ENCODE measurements at places on chromosomes 12 and 14. TPM values are rescaled to one million over a fixed set of nuclear protein-coding genes. Genes with fewer than 3 reads are reported as not detected.

Gene FGF23
- total RNA-seq, result not detected

Gene KLHL33
- 0.05 TPM for total RNA-seq

Gene AGAP2
- 57.1 TPM for total RNA-seq

Gene C12orf50
- total RNA-seq, result 0.09 TPM

Gene KNTC1
- total RNA-seq, result 129 TPM

Gene SERPINA5
- total RNA-seq, result not detected

Gene TMEM233
- not detected for total RNA-seq

Gene EML5
- total RNA-seq, result 1.2 TPM

Gene BORCS5
- total RNA-seq, result 19.9 TPM

Gene E2F7
- 19.6 TPM for total RNA-seq

Gene BCAT1
- total RNA-seq, result 10.5 TPM

Gene FGF6
- total RNA-seq, result not detected

Gene KLRD1
- total RNA-seq, result 0.70 TPM

Gene MUCL1
- not detected for total RNA-seq

Gene ESPL1
- total RNA-seq, result 79.7 TPM

Gene PARP11
- 29.7 TPM for total RNA-seq

Gene KLHDC1
- total RNA-seq, result 1.1 TPM

Gene CCDC88C
- 175 TPM for total RNA-seq

Gene CLEC4C
- not detected for total RNA-seq

Gene SOAT2
- 0.45 TPM for total RNA-seq

Gene IL25
- total RNA-seq, result not detected

Gene LMNTD1
- total RNA-seq, result not detected

Gene CKAP4
- total RNA-seq, result 4.9 TPM

Gene COCH
- total RNA-seq, result 0.80 TPM

Gene OR11G2
- total RNA-seq, result not detected

Gene DENR
- total RNA-seq, result 71.3 TPM

Gene RFX4
- not detected for total RNA-seq

Gene NFATC4
- total RNA-seq, result not detected

Gene FAM234B
- total RNA-seq, result 3.5 TPM

Gene EMP1
- 6.3 TPM for total RNA-seq

Gene SCNN1A
- total RNA-seq, result 0.32 TPM

Gene LRTM2
- total RNA-seq, result not detected

Gene MYF6
- not detected for total RNA-seq

Gene CABP1
- total RNA-seq, result not detected

Gene AP4S1
- total RNA-seq, result 8.3 TPM

Gene C1S
- total RNA-seq, result 2.2 TPM

Gene LRIG3
- total RNA-seq, result 0.05 TPM

Gene LARP4
- total RNA-seq, result 74.9 TPM

Gene REC8
- total RNA-seq, result 68.7 TPM

Gene RNFT2
- 9.0 TPM for total RNA-seq

Gene MRPL52
- 137 TPM for total RNA-seq

Gene GPR84
- 0.39 TPM for total RNA-seq

Gene SLC17A8
- not detected for total RNA-seq

Gene EFCAB11
- 6.5 TPM for total RNA-seq

Gene RBP5
- 0.84 TPM for total RNA-seq

Gene MIP
- total RNA-seq, result not detected

Gene CCDC196
- total RNA-seq, result not detected

Gene SMIM41
- not detected for total RNA-seq

Gene ARID4A
- 27.4 TPM for total RNA-seq

Gene CPNE8
- total RNA-seq, result 4.1 TPM

Measured in T-helper 2 cell treated with Interferon-gamma antibody and Interleukin-4, amounts not matched to agents 100 ng/mL and 5 ng/mL, for 36 hours (primary cell).